ENCODE measurements at places on chromosomes 4 and X.

- no peak for DNase-seq
Observed at GRCh38 chr4:80197601-80198440, 518 bp downstream of the PRDM8 start.

- DNase-seq, result no peak
Observed at GRCh38 chrX:131257367-131257766, 31.7 kb downstream of the IGSF1 start.

GRCh38 chr4:156322592-156322991, 368.9 kb upstream of the CTSO start:
- no peak for DNase-seq

- no peak for DNase-seq
Observed at GRCh38 chr4:99915449-99915848, 21.2 kb upstream of the LAMTOR3 start.

DNA sequence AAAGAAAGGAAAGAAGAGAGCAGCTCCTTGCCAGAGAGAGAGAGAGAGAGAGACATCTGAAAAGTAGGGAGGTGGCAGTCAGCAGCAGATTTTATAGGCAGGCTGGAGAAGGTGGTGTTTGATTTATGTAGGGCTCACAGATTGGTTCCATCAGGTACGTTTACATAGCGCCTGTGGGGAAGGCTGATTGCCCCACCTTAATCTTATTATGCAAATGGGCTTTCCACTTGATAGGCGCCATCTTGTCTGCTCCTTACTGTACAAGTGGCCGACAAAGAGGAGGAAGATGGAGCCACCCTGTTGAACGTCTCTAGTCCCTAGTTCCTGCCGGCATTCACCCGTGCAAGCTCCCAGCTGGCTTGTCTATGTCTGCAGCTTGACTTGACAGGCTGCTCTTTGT, 49.1 kb upstream of the DHRSX start:
- DNase-seq, result no peak

DNA sequence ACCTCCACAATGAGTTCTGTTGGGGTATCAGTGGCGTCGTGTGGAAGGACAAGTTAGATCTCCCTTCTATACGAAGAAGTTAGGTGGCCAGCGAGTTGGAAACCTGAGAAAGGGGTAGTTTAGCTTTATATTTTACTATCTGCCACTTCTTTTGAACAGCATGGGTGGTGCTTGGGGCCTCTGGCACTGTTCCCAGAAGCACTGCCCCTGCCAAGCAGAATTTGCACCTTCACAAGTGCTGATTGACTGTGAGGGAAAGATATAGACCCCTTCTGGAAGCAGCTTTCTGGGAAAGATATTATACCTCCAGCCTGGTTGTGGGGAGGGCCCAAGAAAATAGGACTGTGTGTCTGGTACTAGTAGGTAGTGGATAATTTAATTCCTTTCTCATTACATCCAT, 246.9 kb downstream of the FBXO8 start:
- DNase-seq, result no peak

- DNase-seq, result peak; percentile 77
Observed at GRCh38 chr4:98663226-98664006, 5.0 kb upstream of the TSPAN5 start.

- DNase-seq, result no peak
Observed at GRCh38 chr4:175447016-175447415, 365.0 kb downstream of the GPM6A start.

- no peak for DNase-seq
Observed at GRCh38 chrX:116198235-116198634, 27.7 kb downstream of the AGTR2 start.

- DNase-seq, result no peak
Observed at GRCh38 chrX:132022198-132022966, 720 bp upstream of the STK26 start.

- no peak for DNase-seq
Observed at GRCh38 chrX:133880032-133880443, 105.4 kb downstream of the GPC3 start.

DNA sequence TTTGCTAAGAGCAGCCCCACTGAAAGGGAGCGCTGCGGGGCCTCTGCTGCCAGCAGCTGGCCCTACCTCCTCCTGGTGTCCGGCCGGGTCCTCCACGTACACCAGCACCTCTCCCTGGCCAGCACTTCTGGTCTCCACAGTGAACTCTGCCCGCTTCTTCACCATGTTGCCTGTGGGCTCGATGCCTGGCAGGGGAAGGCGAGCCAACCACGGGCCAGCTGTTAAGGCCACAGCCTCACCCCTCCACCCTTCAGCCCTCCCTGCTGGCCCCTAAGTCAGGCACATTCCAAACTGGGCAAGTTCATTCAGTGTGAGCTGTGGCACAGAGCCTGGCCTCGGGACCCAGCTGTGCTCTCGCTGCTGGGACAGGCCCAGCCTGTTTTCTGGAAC, 7.8 kb downstream of the FLNA start:
- no peak for DNase-seq

GRCh38 chr4:152763796-152764195, 15.7 kb downstream of the TIGD4 start:
- no peak for DNase-seq

DNA sequence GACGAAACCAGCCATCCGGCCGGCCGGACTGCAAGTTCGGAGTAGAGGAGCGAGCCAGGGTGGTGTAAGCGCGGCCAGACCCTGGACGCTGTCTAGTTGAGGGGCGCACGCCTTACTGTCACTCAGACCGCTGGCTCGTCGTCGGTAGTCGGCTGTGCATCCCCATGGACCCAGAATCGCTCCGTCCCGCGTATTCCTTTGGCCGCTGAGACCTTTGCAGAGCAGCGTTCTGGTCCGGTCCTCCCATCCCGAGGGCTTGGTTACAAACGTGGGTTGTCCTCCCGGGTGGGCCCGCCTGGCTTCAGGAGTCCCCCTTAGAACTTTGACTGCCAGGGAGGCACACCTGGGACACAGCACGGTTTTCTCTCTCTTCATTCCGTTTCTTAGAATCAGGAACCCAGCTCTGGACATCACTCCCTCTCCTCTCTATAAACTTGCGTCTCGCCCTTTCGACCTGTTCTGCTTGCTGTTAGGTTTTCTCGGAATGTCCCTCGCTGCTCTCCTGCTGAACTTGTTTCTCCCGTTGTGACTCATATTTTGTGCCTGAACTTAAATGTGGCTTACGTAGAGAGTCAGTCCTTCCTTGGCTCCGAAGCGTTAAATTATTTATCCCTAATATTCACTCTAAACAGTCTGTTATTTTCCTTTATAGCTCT, 672 bp downstream of the PGM2 start:
- DNase-seq, result peak; percentile 45

DNA sequence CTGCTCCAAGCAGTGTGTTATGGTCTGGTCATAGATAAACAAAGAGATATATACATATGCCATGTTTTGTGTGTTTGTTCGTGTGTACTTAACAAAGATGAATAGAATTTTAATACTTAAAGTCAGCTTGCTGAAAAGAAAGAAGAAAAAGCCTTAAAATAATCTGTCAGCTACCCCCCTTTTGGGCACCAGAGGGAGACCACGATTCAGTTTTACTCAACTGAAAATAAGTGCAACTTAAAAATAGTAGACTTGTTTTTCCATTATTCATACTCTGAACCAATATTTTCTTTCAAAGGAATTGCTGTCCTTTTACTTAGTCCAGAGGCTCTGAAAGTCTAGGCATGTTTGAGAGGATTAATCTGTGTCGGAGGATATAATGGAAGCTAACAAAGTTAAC, 181.7 kb upstream of the AGTR2 start:
- DNase-seq, result no peak

DNA sequence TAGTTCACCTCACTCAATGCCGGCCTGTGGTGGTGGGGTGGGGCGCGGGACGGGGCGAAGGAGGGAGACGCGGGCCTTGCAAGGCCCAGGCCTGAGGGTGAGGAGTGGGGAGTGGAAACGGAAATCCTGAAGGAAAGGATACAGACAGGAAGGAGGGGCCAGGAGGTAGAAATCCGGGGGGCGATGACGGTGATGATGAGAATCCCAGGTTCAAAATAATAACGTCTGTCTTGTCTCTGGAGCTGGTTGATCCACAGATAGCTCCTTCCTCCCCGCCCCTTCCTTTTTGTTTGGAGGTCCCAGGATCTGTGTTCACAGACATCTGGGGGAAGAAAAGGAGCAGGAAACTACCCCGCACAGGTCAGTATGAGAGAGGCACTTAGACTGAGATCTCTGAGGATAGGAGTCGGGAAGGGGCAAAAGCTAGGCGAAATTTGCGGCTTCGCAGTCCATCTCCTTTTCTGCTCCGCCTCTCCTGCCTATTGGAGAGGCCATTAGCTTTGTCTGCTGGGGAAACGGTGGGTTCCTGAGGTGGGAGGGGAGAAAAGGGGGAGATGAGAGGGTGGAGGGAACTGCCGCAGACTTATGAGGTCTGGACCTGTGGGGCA, 746 bp downstream of the TCEAL7 start:
- DNase-seq, result no peak

DNA sequence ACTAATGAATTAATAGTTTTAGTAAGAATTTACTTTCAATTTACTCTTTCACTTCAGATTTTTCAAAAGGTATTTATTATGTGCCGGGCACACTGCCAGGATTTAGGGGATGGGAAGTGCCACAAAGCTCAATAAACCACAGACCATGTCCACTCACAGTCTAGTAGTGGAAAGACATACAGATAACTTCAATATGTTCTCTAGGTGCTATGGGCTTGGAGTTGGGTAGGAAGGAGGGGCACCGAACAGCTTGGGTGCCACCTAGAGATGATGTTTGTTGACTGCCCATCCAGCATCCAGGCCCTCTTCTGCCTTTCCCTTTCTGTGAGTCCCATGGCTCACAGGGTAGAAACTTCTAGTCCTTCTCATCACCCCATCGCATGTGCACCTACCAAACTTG, 17.8 kb downstream of the MFAP3L start:
- no peak for DNase-seq

GRCh38 chrX:96407501-96407900, 277.1 kb upstream of the DIAPH2 start:
- no peak for DNase-seq

- DNase-seq, result no peak
Observed at GRCh38 chr4:23022032-23022431, 329.3 kb downstream of the GBA3 start.

- no peak for DNase-seq
Observed at GRCh38 chr4:158527516-158527915, 5.8 kb downstream of the RXFP1 start.

DNA sequence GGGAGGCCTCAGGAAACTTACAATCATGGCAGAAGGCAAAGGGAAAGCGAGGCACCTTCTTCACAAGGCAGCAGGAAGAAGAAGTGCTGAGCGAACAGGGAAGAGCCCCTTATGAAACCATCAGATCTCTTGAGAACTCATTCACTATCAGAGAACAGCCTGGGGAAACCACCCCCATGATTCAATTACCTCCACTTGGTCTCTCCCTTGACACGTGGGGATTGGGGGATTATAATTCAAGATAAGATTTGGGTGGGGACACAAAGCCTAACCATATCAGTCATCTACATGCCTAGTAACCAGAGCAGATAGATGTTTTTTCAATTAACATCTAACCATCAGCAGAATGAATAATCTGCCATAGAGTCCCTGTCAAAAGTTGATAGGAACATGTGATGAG, 30.4 kb downstream of the FAM13A start:
- DNase-seq, result no peak

DNA sequence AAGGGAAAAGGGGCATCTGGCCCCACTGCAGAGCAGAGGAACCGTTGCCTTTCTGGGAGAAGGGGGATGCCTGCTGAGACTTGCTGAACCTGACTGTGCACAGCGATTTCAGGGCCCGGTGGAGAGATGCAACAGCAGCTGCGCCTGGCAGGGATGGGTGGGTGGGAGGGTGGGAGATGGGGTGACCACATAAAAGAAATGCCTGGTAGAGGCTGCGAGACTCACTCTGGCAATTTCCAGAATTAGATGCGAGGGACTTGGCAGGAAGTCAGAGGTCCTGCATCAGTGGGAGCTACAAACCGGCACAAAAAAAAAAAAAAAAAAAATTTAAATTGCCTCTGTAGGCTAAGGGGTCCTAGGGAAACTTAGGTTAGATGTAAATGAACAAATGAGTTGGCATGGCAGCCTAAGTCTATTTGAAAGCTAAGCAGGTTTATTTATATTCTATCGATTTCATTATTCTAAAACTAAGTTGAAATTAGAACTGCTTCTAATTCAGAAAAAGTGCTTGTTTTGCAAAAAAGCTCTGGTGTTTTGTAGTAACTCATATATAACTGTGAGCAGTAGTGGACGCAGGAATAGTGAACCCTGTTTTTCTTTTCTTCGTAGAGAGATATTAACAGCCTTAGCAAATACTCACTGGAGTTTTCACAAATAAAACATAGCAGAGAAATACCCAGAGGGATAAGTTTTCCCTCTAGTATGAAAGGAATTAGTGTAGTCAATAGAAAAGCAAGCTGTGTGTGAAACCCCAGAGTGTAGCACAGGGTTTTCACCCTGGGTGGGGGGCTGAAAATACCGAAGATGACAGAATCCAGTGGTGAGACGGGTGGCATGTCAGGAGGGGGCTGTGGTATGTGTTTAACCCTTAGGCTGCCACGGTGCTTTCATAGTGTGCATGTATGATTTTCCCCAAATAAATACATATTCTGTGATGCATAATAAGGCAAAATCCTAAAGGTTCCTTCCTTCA, 130.1 kb downstream of the EGF start:
- no peak for DNase-seq

GRCh38 chrX:111164728-111165127, 68.7 kb downstream of the PAK3 start:
- no peak for DNase-seq
